ENCODE measurements at places on chromosomes 3 and 15.

GRCh38 chr3:31010491-31010890 lies 116.0 kb upstream of the GADL1 start:
- DNase-seq: no peak

DNA sequence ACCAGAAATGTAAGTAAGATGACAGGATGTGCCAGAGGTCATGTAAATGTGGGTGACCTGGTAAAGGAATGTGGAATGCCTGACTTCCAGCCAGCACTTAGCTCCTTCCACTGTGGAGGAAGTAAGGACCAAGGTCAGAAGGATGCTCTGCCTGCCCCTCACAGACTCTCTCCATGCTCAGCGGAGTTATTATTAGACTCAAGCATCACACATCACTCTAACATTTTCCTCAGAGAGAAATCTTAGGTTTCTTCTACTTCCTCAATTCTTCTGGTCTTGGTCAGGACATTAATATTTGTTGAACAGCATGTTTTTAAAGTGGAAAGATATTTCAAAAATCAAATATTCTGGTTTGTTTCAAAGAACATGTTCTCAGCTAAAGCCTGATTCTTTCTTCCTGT lies 231.4 kb upstream of the WNT5A start:
- no peak for DNase-seq

DNA sequence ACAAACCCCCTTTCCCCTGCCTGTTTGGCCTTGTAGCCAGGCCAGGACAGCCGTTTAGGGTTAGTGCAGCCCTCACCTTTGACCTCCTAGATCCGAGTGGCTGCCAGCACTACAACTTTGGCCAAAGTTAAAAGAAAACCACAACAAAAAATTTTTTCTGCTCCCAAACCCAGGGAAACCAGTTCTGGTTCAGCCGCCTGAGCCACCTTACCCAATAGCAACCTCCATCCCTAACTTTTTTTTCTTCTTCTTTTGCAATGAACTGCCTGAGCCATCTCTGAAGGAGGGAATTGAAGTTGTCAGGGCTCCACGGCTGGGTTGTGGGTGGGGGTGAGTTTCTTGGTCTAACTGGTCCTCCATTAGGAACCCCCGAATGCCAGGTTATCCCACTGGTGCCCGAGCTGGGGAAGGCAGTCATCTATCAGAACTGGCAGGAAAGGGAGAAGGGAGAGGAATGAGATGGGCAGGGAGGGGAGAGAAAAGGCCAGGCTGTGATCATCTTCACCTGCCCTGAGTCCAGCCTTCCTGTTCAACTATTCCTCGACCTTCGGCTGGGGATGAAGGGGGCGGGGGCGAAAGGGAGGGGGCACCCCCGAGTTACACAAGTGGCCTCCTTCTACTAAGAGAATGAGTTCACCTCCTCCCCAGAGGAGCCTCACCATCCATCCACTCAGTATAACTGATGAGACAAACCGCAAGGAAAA lies 6.2 kb upstream of the NR2F2 start:
- no peak for DNase-seq

DNA sequence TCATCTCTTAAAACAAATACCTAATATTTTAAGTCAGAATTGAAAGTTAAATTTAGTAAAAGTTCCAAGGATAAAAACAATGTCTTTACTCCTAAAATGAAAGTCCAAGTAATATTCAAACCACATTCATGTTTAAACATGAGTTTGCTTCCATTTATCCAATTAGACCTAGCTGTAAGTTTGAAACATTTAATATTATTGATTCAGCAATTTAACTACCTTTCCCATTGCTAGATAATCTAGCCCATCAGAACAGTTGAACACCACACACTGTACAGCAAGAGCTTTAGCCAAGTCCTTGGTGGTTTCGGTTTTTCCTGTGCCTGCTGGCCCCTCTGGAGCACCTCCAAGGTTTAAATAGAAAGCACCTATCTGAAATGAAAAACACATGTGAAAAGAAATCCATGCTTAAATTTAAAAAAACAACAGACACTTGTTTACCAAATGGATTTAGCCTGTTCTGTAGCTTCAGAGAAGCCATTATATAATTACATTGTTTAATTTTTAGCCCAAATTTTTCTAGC lies 97.8 kb downstream of the DNAH12 start:
- DNase-seq: peak; percentile 48

DNA sequence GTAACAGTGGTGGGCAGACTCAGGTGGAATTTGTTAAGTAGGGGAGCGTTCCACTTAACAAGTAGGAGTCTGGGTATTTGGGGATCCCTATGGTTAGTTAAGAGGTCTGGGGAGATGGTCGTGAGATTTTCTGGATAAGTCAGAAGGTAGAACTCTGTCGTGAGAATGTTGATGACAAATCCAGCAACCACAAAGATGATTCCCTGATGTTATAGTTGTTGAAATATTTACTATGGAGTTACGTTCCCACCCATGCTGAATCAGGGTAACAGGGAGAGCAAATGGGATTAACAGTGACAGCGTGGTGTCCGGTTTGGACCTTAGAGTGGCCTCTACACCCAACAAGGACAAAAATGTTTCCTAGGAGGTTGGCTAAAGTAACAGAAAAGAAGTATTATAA lies 110.8 kb downstream of the MFSD1 start:
- DNase-seq: no peak

DNA sequence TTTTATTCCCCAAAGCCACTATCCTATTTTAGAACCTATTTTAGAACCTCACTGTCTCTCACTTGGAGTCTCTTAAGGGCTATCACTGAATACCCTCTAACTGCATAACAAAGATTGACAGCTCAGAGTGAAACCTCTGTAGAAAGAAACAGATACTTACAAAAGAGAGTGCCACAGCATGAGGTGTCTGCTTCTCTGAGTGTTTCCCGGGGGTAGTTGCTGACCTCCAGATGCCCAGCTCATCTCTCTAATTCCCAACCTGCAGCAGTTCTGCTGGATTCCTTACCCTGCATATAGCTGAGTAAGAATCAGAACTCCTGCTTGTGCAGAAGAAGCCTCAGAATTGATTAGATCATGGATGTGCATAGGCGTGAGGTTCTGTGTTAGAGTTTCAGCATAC lies 34.5 kb downstream of the P3H2 start:
- no peak for DNase-seq

- no peak for DNase-seq
Observed at GRCh38 chr3:65674226-65674625, 364.5 kb downstream of the MAGI1 start.

DNA sequence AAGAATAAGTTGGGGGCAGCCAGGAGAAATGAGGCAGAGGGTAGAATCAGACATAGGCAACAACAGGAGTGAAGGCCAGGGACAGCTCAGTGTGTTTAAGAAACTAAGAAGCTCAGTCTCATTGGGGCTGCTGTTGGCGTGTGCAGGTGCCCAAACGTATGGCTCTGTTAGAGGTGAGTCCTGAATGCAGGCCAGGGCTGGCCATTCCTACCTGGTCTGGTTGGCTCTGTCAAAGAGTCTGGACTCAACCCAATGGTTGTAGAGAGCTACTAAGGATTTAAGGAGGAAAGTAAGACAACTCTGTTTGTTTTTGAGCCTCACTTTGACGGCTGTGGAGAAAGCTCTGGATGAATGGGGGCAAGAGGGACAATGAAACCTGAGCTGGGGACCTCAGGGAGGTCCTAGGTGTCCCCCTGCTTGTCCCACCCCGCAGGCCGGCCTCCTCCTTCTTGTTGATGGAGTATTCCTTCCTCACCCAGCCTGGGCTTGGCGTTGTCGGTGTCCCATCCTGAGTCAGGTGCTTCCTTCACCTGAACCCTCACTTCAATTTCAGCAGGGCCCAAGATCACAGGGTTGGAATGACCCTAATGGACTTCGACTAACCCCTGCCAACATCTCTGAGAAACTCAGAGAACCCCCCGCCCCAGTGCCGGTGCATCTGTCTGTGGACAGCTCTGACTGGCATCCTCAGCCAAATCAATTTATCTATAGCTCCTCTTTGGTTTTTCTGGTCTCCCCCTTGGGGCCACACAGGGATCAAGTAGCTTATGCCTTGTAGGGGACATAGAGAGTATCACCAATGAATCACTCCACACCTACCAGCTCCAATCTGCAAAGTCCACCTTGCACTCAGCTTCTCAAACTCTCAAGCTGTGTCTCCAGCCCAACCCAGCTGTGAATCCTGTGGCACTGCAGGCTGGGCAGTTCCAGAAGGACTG lies 8.3 kb downstream of the ITGA11 start:
- DNase-seq: no peak

DNA sequence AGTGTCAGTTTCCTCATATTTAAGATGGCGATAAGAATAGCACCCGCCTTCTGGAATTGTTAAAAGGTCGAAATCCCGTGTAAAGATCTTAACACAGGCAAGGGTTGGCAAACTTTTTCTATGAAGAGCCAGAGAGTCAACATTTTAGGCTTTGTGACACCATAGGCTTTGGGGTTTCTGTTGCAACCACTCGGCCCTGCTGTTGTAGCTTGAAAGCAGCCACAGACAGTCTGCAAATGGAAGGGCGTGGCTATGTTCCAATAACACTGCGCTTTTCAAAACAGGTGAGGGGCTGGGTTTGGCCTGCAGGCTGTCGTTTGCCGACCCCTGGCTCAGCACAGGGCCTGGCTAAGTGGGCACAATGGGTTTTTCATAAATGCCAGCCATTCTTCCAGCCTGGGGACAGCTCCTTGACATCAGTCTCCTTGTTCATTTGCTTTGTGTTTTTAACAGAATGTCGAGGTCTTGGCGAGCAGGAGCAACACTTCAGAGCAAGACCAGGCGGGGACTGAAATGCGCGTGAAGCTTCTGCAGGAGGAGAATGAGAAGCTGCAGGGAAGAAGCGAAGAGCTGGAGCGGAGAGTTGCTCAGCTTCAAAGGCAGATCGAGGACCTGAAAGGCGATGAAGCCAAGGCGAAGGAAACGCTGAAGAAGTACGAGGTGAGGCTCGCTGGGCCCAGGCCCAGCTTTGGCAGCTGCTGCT lies 75.2 kb upstream of the MYZAP start:
- DNase-seq: no peak

GRCh38 chr15:61182946-61183345 lies 46.2 kb downstream of the RORA start:
- no peak for DNase-seq

DNA sequence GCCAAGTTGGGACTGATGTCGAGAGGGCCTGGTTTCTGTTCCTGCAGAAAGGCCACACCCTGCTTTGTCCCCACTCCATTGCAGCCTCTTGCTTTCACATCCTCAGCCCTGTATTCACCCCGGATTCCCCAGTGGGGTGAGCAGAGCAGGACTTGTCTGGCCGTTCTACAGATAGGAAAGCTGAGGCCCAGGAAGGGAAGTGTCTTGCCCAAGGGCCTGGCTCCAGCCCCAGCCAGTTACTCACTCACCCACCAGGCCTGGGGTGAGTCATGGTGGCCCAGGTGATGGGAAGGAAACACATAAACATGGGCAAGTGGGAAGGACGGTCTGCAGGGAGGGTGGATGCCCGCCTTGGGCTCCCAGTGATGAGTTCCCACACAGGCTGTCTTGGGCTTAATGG lies 6.1 kb upstream of the DUSP7 start:
- DNase-seq: peak; percentile 67

DNA sequence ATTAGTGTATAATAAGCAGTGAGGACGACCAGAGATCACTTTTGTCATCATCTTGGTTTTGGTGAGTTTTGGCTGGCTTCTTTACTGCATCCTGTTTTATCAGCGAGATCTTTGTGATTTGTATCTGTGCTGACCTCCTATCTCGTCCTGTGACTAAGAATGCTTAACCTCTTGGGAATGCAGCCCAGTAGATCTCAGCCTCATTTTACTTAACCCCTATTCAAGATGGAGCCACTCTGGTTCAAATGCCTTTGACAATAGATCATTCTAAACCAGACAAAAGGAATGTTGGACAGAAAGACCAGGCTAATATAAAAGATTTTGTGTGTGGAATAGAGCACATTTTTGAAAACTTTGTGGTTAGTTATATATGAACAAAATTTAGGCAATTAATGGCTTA lies 618.5 kb upstream of the BCHE start:
- no peak for DNase-seq

GRCh38 chr3:168168743-168169142 lies 73.0 kb upstream of the GOLIM4 start:
- DNase-seq: no peak

DNA sequence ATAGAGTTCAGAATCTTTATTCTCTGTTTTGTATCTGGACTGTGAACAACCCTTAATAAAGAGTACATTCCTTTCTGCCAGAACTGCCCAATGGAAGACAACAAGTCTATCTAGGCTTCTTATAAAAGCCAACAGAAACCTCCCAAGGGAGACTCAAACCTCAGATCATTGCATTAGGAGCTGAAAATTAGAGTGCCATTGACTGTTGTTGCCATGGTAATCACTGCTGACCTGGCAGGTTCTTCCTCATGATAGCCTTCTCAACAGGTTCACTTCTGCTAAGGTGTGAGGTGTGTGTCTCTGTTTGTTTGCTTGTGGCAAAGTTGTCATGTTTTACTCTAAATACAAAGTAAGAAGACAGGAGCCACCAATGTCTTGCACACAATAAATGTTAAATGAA lies 79.2 kb downstream of the TMEM108 start:
- no peak for DNase-seq

DNA sequence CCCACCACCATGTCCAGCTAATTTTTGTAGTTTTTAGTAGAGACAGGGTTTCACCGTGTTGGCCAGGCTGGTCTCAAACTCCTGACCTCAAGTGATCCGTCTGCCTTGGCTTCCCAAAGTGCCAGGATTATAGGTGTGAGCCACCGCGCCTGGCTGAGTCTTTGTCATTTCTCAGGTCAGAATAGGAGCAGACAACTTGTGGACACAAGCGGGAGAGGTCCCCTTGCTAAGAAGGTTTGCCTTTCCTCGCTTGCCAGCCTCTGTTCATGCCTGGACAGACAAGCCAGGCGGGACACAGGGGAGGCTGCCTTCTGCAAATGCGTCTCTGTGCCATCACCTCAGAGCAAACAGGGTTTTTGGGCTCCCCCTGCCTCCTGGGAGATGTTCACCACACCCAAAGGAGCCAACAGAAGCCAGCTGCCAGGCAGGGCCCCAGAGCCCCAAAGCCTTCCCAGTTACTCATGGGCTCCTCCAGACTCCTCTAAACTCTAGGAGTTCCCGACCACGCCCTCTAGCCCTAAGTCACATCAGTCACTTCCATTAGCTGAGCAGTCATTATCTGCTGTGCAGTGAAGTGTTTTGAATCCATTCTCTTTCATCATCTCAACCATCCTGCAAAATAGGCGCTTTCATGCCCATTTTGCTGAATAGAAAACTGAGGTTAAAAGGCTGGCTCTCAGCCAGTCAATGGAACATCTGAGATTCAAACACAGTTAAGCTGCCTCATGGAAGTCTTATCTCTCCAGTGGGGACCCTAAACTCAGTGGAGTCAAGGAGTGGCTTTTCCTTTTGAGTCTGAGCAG lies 245.0 kb downstream of the UACA start:
- no peak for DNase-seq

GRCh38 chr15:56342653-56343052 lies 22.6 kb upstream of the TEX9 start:
- DNase-seq: no peak

- DNase-seq: no peak
Observed at GRCh38 chr3:88221726-88222125, 72.0 kb downstream of the C3orf38 start.

DNA sequence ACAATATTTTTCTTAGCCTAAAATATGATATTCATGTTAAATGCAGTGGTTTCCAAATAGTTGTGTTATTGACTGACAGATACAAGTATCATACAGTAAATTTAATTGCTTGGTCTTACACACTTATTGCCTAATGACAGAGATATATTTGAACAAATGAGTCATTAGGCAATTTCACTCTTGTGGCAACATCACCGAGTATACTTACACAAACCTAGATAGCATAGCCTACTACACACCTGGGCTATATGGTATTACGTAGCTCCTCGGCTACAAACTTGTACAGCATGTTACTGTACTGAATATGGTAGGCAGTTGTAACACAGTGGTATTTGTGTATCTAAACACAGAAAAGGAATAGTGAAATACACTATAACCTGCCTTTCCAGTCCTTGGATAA lies 50.3 kb downstream of the SERPINI1 start:
- no peak for DNase-seq

- no peak for DNase-seq
Observed at GRCh38 chr15:74203914-74204431, 1.4 kb upstream of the STRA6 start.
